Stimulated activated CD4-positive, alpha-beta T cell treated with anti-CD3 and anti-CD28 coated beads, Interleukin-1b, Interleukin-23, amount 100 ng/mL, for 48 hours (primary cell): ENCODE measurements at places on chromosomes 1 and 21.

- peak; percentile 78 for DNase-seq
These were observed 65.7 kb downstream of the MAP3K7CL start for GRCh38 chr21:29195981-29196669.

DNA sequence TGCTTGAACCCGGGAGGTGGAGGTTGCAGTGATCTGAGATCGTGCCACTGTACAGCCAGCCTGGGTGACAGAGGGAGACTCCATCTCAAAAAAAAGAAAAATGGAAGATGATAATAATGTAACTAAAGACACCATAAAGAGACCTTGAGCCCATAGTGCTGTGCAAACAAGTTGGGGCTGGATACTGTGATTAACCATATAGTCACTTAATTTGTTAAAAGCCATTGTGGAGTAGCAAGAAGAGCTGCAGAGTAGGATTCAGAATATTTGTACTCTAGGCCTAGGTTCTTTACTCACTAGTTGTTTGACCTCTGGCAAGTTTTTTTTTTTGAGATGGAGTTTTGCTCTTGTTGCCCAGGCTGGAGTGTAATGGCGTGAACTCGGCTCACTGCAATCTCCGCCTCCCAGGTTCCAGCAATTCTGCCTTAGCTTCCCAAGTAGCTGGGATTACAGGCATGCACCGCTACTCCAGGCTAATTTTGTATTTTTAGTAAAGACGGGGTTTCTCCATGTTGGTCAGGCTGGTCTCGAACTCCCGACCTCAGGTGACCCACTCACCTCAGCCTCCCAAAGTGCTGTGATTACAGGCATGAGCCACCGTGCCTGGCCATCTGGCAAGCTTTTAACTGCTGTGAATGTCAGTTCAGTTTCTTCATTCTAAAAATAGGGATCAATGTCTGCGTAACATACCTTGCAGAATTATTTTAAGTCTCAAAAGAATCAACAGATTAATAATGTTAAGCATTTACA, 12.8 kb downstream of the CAP1 start:
- DNase-seq: no peak

DNA sequence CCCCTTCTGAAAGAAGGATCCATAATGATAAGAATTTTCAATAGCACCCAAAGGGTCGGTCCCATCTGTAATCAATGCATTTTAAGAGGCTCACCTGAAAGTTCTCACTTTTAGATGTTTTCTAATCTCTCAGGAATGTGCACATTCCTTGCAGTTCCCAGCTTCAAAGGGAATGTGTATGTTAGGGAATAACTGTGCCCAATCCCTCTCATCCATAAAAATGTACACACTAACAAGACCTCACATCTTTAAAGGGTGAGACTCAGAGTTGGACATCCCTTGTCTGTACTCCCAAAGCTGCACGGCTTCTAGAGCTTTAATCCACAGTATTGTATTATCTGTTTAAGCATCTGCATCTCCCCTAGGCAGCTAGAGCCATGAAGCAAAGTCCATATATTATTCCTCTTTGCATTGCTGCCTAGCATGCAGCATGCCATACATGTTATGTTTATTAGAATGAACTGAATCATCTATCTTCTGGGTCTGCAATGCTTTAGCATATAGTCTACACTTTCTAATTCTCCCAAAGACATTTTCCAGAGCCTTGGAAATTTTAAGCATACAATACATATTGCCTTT, 9.3 kb upstream of the CCN1 start:
- no peak for DNase-seq

- no peak for DNase-seq
These were observed 27.4 kb downstream of the TNFSF18 start for GRCh38 chr1:173023343-173023742.

GRCh38 chr21:34523019-34523555, 11.1 kb upstream of the KCNE1 start:
- no peak for DNase-seq

- DNase-seq: no peak
These were observed 33.4 kb upstream of the SMYD2 start for GRCh38 chr1:214247501-214248041.

GRCh38 chr1:1550591-1551432, 10.4 kb upstream of the TMEM240 start:
- no peak for DNase-seq

GRCh38 chr1:5613900-5614299, 378.3 kb downstream of the NPHP4 start:
- no peak for DNase-seq

GRCh38 chr1:33957854-33958253, 94.0 kb downstream of the HMGB4 start:
- no peak for DNase-seq

DNA sequence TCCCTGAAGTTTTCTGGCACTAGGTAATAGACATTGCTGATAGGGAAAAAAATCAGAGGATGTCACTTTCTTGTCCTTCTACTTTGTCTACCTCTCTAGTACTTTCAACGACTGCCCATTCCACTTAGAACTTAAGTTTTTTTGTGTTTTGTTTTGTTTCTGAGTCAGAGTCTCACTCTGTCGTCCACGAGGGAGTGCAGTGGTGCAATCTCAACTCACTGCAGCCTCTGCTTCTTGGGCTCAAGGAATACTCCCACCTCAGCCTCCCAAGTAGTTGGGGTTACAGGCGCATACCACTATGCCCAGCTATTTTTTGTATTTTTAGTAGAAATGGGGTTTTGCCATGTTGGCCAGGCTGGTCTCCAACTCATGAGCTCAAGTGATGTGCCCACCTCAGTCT, 79.2 kb downstream of the SGIP1 start:
- DNase-seq: no peak

DNA sequence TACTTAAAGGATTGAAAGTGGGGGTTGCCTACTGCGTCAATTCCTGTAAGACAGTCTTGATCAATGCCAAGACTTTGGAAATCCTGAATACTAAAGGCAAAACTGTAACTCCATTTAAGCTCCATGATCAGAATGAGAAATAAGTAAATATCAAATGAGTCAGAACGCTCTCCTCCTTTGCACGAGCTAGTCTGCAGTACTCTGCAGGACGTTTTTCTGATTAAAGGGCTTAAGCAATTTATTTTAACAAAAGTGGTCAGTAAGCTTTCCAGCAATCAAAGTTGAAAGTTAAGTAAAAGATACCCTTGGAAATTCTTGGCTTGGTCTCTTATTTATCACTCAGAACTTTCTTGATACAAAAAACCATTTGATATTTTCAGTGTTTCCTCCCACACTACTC, 35.7 kb upstream of the ARHGAP29 start:
- no peak for DNase-seq

DNA sequence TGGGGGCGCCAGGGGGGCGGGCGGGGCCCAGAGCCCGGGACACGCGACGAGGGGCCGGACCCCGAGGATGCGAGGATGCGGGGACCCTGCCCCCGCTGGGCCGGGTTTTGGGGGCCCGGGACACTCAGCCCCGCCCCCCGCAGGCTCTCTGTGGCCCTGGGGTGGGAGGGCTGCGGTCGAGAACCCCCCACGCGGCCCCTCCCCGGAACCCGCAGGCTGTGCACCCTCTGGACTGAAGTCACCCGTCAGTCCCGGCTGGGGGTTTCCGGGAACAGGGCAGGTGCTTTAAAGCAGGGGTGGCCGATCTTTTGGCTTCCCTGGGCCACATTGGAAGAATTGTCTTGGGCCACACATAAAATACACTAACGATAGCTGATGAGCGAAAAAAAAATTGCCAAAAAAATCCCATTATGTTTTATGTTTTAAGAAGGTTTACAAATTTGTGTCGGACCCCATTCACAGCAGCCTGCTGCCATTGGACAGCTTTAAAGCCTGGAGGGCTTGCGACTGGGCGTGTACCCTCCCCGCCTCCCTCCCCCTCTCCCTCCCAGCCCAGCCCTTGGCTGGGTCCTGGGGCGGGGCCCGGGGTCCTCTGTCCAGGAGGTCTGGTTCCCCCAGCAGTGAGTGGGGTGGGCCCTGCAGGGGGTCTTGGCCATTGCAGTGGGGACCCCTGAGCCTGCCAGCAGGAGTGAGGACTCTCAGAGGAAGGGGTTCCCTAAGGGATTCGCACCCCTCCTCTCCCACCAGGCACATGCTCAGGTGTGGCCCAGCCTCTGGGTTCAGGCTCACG, 21.6 kb upstream of the C1orf159 start:
- DNase-seq: peak; percentile 57

- DNase-seq: peak; percentile 40
These were observed 591 bp downstream of the KCTD3 start for GRCh38 chr1:215567491-215568298.

DNA sequence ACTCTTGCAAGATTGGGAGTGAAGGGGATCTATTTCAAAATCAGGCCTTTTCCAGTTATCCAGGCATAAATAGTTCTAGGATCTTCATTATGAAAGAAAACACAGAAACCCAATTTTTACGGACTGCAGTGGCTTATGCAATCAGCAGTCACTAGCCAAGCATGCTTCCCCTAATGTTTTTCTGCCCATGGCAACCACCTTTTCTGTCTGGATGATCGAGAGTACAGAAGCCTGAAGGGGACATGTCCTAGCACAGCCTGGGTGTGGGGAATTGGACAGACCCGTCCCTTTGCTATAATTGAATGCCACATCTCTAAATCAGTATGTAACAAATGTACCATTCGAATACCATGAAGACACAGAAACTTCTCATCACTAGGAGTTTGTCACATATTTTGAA, 29.8 kb upstream of the NCAM2 start:
- DNase-seq: no peak

GRCh38 chr1:230548357-230548756, 93.9 kb upstream of the COG2 start:
- DNase-seq: no peak
